Mesothelial cell of epicardium (in vitro differentiated cells): ENCODE measurements at places on chromosomes 3 and 15. TPM values are rescaled to one million over a fixed set of nuclear protein-coding genes. Genes with fewer than 3 reads are reported as not detected.

GRCh38 chr3:88142094-88142624 is 7.6 kb upstream of the C3orf38 start:
- peaks cover 15% of the 10 kb centered on the region for H3K4me1 ChIP-seq
- H3K27ac ChIP-seq = no peak overlapping the region
- H3K27me3 ChIP-seq = no peaks in the 10 kb centered on the region
- no peak for DNase-seq
- H3K4me3 ChIP-seq = no peak overlapping the region
- H3K36me3 ChIP-seq = peaks cover 15% of the 10 kb centered on the region

GRCh38 chr15:40543082-40543481 is 21.8 kb downstream of the CCDC32 start:
- no peak overlapping the region for H3K4me3 ChIP-seq
- no peak overlapping the region for H3K27ac ChIP-seq
- H3K4me1 ChIP-seq = no peaks in the 10 kb centered on the region
- H3K27me3 ChIP-seq = no peaks in the 10 kb centered on the region

- no peak for DNase-seq
- no peaks in the 10 kb centered on the region for H3K4me1 ChIP-seq
- H3K36me3 ChIP-seq = no peaks in the 10 kb centered on the region
Observed at GRCh38 chr3:10354361-10355015, 33.6 kb upstream of the SEC13 start.

GRCh38 chr3:192445770-192446644 is 281.3 kb downstream of the FGF12 start:
- H3K27me3 ChIP-seq = peaks cover 32% of the 10 kb centered on the region
- no peak for DNase-seq

Gene ACKR2
- 1.2 to 2.2 TPM (median 1.6 TPM) in 3 replicates for total RNA-seq

- no peak for DNase-seq
- no peaks in the 10 kb centered on the region for H3K36me3 ChIP-seq
- H3K4me3 ChIP-seq = no peak overlapping the region
- no peak overlapping the region for H3K27ac ChIP-seq
- H3K27me3 ChIP-seq = peaks cover 61% of the 10 kb centered on the region
- peaks cover 16% of the 10 kb centered on the region for H3K4me1 ChIP-seq
Observed at GRCh38 chr3:54845551-54845950, 82.3 kb downstream of the LRTM1 start.
